Stimulated activated CD4-positive, alpha-beta T cell treated with anti-CD3 and anti-CD28 coated beads, Interleukin-15, amount 100 ng/mL, for 1 hour (primary cell): ENCODE measurements at places on chromosomes 5 and 9.

- no peak for DNase-seq
These were observed 294.7 kb upstream of the DMRT1 start for GRCh38 chr9:546797-547223.

- DNase-seq: no peak
These were observed 88.0 kb downstream of the TTC39B start for GRCh38 chr9:15218994-15219393.

DNA sequence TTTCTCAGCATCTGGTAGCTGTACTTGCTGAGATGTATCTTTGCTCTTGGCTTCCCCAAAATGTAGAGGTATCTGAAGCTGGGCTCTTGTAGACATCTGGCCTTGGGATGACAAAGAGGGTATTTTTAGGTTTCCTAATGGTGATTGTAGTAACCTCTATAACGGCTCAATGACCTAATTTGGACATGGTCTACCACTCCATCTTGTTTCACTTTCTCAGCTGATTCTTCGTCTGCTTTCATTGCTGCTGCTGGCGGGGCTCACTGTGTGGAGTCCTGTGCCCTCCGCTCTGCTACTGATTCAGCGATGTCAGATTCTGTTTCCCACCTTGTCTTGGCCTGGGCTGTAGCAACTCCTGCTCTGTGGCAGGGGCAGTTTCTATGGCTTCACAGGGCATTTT is 12.7 kb upstream of the MARCHF11 start:
- DNase-seq: no peak

GRCh38 chr5:154178661-154179060 is 11.9 kb upstream of the GALNT10 start:
- no peak for DNase-seq

DNA sequence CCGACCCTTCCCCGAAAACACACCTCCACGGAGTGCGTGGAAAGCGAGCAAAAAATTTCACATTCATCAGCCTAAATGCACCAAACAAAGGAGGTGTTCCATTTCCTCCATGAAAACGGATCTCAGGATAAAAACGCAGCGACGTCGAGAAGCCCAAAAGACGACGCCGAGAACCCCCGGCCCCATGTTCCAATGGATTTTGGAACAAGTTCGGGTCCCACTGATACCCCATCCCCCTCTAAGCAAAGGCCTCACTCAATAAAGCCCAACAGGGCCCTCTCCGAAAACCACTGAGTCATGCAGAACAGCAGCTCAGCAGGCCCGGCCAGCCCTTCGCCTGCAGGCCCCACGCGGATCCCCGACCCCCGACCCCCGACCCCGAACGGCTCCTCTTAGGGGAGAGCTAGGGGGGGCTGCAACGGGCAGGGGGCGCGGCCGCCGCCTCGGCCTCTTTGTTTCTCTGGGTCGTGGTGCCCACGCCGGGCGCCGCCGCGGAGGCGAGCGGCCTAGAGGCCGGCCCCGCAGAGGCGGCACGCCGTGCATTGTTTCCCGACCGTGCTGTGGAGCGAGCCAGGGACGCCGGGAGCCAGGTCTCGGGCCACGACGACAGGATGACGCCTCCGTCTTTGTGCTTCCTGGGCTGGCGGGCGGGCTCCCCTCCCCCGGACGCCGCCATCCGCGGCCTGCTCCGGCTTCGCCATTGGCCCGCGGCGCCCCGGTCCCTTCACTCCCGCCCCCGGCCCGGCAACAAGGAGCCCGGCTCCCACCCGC is 915 bp downstream of the ZFAND5 start:
- DNase-seq: no peak

GRCh38 chr9:72415163-72415562 is 50.2 kb upstream of the ZFAND5 start:
- no peak for DNase-seq

DNA sequence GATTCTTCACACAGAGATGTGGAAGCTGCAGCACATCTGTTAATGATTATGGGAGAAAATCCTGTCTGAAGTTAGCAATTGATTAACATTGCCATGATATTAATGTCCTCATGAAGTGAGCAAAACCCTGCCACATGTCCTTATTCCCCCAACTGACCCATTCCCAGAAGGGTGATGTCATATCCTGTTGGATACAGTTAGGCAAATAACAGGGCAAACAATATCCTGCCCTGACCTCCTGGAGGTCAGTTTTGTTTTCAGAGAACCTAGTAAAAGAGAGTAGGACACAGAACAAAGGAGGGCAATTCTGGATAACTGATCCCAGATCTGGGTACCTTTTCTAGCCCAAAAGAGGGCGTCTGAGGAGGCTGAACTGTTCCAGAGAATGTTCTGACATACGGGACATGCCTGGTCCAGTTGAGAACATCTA is 11.0 kb downstream of the ABLIM3 start:
- no peak for DNase-seq

- no peak for DNase-seq
These were observed 72.8 kb downstream of the CD180 start for GRCh38 chr5:67123819-67124218.

DNA sequence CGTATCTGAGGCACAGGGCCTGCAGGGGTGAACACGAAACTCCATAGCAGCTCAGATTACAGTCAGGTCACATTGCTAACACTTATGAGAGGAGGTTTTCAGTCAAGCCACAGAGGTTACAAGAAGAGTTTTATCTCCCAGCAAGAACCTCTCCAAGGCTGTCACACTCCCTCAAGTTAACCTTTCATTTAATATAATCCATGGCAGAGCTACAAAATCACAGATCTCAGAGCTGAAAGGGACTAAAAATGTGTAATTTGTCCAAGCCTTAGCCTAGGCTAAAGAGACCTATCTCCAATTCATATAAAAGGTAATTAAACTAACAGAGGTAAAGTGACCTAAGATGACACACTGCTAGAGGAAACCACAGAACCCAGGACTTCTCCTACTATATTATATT is 57.2 kb downstream of the MLANA start:
- DNase-seq: no peak

GRCh38 chr5:132476876-132477781 is 13.4 kb downstream of the IRF1 start:
- no peak for DNase-seq

DNA sequence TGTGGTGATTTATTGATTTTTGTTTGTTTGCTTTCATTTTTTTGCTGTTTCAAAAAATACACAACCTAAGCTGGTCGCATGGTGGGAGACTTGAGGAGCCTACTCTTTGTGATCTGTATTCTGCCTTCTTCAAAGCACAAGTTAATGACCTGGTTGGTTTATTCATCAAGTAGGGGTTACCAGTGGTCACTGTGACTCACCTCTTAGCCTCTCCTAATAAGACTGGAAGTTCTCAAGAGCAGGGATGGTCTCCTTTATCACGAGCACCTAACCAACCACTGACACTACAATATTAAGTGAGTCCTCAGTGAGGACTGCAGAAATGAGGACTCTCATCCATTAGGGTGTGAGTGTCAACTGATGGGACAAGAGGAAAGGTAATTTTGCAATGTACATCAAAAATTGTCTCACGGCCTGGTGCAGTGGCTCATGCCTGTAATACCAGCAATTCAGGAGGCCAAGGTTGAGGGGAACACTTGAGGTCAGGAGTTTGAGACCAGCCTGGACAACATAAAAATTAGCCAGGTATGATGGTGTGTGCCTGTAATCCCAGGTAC is 13.6 kb upstream of the MTMR12 start:
- DNase-seq: no peak

- no peak for DNase-seq
These were observed 130.0 kb downstream of the MPDZ start for GRCh38 chr9:13149454-13149853.

DNA sequence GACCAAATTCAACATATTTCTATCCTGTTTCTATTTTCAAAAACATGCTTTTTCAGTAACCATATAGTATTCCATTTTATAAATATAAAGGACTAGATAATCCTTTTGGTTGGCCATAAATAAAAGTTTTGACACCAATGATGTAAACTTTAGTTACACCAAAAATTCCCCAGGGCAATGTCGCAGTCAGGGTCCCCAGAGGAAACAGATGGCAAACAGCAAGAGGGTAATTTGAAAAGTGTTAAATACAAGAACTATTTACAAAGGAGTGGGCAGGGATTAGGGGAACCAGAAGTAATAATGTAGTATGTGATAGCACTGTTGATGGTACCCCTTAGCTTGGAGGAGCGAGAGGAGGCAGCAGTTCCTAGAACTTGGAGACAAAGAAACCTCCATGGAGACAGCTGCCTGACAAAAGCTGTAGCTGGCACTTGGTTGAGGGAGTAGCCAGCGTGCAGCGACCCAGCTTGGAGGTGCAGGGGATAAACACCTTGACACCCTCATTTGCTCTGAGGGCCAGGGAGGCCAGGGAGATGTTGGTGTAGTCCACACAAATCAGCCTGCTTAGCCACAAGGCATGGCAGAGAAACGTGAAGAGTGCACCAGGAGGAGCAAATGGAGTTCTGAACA is 18.3 kb upstream of the MSANTD3 start:
- no peak for DNase-seq

GRCh38 chr5:41193456-41194205 is 19.7 kb downstream of the C6 start:
- DNase-seq: no peak

GRCh38 chr9:18638371-18639249 is 164.7 kb downstream of the ADAMTSL1 start:
- no peak for DNase-seq

DNA sequence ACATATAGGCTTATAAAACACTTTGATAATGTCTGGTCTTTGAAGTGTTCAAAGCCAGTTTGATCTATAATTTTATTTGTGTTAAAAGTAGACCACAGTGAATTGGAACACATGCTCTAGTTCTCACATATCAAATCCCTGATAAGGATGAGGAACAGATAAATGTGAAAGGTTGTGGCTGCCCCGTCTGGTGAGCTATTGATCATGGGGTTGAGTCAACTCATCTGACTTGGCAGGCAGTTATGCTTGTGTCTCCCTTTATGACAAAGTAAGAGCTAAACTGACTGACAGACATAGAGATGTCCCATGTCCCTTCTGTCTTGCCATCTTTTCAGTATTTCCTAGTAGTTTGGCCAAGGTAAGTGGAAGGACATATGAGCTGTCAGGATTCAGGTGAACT is 2.9 kb upstream of the ERMP1 start:
- no peak for DNase-seq

DNA sequence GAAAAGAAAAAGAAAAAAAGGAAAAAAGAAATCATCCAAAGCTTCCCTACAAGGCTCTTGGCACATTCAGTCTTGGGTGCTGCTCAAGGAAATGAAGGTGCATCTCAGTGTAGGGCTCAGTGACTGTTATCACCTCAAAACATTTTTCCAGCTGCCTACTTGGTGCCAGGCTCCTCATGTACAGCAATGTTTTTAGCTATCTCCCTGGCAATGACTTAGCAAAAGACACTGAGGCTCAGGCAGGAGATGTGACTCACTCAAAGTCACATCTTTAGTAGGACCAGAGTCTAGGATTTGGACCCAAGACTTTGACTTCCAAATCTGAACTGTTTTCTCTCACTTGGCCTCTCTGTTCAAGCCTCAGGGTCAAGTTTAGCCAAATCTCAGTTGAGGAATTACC is 264.2 kb downstream of the CRB2 start:
- no peak for DNase-seq

GRCh38 chr9:6956879-6957278 is 199.1 kb downstream of the KDM4C start:
- DNase-seq: no peak

DNA sequence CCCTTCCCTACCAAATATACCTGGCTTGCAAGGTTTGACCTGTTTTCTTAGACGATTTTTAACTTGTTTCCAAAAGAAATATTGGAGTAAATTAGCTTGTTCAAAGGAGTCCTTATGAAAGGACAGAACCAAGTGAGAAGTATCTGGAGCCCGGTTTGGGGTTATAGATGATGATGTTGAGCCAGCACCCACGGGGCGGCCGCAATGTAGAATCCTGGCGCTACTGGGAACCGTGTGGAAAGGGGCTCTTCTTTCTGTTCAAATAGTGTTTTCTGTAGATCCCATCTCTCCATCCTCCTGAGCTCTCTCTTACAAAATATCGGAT is 517 bp upstream of the EXOSC2 start:
- no peak for DNase-seq

GRCh38 chr9:114273461-114273881 is 49.4 kb upstream of the ORM1 start:
- DNase-seq: no peak

- peak; percentile 10 for DNase-seq
These were observed at the start of gene FSTL4 for GRCh38 chr5:133612249-133612860. FSTL4 (minus strand) TSS chr5:133612541.

- DNase-seq: no peak
These were observed 291.2 kb downstream of the IRX1 start for GRCh38 chr5:3886524-3887451.

DNA sequence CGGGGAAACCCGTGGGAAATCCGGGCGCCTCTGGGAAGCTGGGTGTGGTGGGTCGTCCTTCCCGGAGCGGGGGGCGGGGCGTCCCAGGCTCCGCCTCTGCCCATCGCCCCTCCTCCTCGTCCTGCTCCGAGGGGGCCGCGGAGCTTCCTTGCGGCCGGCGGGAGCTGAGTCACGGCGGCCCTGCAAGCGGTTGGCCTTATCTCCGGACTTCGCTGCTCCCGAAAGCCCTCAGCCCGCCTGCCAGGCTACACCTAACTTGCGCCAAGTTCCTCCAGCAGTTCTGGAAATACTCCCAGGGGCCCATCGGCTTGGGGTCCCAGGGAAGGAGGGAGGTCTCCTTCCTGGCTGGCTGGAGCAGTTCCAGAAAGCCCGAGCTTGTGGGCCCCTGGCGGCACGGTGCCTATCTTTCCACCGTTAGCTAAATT is 54.1 kb upstream of the CDKN2AIPNL start:
- peak; percentile 43 for DNase-seq

DNA sequence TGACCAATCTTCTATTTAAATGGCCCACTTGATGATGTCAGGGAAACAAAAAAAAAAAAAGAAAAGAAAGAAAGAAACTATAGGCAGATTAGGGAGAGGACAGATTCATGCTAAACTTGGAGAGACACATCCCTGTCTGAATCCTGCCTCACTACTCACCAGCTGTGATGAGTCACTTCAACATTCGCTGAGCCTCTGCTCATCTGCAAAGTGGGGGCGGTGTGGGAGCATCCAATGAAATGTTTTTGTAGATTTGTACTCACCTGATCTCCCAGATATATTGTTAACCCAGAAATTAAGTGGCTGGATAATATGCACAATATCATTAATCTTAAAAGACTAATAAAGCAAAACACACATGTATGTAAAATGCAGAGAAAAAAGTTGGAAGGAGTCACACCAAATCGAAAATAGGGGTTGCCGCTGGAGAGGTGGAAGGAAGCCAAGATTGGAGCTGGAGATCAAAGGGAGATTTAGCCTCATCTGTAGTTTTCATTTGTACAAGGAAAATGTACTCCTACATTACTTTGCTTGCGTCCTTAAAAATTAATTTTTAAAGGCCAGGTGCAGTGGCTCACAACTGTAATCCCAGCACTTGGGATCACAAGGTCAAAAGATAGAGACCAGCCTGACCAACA is 17.0 kb upstream of the ERGIC1 start:
- no peak for DNase-seq

GRCh38 chr5:109080481-109080880 is 329.3 kb downstream of the PJA2 start:
- no peak for DNase-seq

DNA sequence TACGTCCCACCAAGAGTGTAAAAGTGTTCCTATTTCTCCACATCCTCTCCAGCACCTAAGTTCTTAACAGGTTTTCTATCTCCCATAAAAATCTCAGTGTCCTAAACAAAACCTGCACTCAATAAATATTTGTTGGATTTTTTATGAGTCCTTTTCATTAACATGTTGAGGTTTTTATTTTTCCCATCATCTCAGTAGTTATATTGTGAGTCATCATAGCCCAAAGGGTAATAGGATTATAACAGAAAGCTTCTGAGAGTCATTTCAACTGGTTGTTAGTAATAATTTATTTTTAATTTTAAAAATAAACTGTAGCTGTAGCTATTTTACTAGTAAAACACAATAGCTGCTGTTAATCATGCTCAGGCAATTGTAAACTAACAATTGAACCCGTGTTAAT is 331.6 kb upstream of the SLC30A5 start:
- no peak for DNase-seq
